ENCODE measurements at places on chromosomes 3 and 15.

- no peak for DNase-seq
Observed at GRCh38 chr3:190596349-190597285, 82.7 kb downstream of the IL1RAP start.

DNA sequence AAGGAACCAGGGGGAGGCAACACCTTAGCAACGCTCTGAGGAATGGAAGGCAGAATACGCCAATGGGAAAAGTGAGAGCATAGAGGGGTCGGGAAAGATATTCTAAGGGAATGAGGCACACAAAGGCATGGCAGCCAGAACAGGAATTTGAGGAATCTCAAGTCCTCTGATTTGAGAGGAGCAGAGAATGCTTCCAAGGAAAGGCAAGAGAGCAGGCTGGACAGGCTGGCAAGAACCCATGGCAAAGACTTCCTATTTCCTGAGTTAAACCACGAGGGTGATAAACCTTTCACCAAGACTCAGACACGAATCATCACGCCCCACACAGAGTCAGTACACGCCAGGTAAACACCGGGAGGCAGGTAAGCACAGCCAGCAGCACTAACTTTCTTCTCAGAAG, 109.8 kb downstream of the IGF2BP2 start:
- DNase-seq: no peak

GRCh38 chr3:46082849-46083248, 55.6 kb upstream of the XCR1 start:
- DNase-seq: no peak

DNA sequence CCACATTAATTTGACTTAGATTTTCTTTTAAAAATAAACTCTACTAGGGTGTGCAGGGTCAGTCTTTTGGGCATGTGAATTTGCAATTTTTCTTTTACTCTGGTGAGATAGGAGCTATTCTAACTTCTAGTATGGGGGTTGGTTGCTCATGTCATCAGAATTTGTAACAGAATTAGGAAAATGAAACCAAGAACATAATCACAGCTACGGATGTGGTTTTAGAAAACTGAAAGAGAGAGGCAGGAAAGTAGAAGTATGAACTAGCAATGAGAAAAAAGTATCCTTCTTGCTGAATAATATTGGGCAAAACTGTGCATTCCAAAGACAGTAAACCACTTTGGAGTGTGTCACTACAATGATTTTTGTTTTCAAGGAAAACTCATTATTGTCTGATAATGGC, 43.3 kb downstream of the ADPGK start:
- no peak for DNase-seq

- DNase-seq: peak; percentile 12
Observed at GRCh38 chr3:67384760-67385397, 269.5 kb downstream of the SUCLG2 start.

GRCh38 chr3:197692641-197693040, 44.1 kb downstream of the RUBCN start:
- no peak for DNase-seq

- DNase-seq: no peak
Observed at GRCh38 chr3:61032991-61033390, 218.3 kb downstream of the FHIT start.

GRCh38 chr3:37963016-37963415, 27.6 kb upstream of the VILL start:
- DNase-seq: no peak

DNA sequence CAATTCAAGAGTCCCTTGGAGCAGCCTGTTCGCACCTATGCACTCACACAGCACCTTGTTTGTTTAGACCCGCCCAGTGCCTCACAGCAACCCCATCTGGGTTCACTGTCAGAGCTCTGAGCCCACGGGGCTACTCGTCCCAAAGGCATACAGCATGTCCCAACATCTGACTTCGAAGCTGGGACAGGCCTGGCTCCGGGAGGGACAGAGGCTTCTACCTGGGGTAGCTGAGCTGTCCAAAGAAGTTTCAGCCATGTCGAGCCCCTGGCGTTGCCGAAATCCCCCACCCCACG, 28.6 kb upstream of the CYP11A1 start:
- DNase-seq: no peak

DNA sequence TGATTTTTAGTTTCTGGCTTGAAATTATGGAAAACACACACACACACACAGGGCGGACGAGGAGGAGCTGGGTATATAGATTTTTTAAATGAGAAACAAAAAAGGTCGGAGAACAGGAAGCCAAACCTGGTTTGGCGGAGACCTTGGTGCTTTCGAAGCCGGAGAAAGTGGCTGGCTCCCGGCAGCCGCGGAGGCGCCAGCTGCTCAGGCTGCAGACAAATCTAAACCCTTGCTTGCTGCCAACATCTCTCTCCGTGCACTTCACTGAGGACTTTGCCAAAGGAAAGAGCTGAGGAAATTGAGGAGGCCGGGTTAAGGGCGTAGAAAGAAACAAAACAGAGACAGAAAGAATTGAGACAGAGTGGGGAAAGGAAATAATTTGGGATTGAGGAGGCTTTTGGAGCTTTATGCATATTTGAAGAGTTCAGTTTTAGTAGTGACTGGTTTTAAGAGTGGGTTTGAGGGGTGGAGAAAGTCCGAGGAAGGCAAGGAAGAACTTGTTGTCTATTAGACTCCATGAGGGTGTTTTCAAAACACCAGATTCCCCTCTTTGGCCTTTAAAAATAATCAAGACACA, 2.2 kb downstream of the ZIC1 start:
- no peak for DNase-seq

- no peak for DNase-seq
Observed at GRCh38 chr3:24154013-24154695, 209.1 kb downstream of the NR1D2 start.

- DNase-seq: no peak
Observed at GRCh38 chr15:70095408-70096214, 2.1 kb downstream of the TLE3 start.

- DNase-seq: no peak
Observed at GRCh38 chr15:25408428-25408827, 30.4 kb downstream of the UBE3A start.

GRCh38 chr3:29275309-29275708, 5.6 kb upstream of the RBMS3 start:
- DNase-seq: peak; percentile 54

DNA sequence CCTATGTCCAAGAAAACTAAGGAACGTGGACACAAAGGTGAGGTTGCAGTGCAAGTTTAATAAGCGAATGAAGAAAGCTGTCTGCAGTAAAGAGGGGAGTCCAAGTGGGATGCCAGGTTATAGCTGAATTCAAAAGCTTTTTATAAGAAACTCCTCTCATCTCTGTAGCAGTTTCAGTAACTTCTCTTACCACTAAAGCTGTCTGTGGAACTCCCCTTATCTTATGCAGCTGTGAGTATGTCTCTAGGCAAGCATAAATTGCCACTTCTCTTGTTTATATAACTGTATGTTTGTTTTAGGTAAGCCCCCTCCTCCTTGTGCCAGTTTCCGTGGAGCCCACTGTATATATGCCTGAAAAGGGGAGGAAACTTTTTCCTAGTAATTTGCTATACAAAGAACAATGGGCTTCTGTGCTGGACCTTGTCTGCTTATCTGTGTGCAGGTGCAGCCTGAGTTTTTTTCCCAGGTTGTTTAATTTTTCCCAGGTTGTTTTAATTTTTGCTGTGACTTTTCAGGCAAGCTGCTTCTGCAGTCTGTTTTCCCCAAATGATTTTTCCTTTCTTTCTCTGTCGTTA, 875.1 kb upstream of the EPHA6 start:
- DNase-seq: no peak

DNA sequence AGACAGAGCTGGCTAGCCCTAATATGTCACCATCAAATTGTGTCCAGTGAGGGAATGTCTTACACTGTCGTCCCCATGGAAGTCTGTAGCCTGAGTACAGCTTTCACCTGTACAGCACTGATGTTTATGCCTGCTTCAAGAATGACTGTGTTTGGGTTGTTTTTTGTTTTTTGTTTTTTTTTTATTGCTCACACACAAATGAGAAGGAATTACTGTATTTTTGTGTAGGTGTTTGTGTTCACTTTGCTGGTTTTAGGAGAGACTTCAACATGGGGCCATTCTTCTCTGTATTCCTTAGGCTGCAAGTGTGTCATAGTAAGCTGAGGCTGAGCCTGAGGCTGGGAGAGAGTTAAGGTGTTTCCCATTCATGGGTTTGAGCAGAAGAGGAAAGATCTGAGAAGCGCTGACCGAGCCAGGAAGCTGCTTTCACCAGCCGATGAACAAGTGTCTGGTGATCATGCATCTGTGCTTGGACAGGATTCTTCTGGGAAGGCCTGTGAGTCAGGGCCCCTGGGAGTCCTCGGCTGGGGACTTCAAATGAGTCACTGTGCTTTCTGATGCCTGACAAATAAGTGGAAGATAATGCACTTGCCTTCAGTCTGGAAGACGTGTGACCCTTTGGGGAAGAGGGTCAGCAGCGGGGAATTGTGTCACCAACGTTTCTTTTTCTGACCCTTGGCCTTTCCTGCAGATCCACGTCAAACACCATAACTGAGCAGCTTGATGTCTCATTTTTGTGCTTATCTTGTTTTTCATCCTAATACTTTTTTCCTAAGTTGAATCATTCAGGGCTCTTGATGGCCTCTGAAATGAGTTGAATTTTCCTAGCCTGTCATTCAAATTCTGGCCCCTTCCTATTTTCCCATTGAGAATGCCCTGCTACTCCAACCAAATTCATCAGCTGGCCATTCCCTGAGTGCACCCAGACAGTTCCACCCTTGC, 36.7 kb upstream of the ZBTB38 start:
- peak; percentile 52 for DNase-seq

GRCh38 chr3:179967622-179968021, 69.1 kb downstream of the PEX5L start:
- DNase-seq: no peak

- no peak for DNase-seq
Observed at GRCh38 chr3:133943031-133943535, 47.4 kb upstream of the RAB6B start.

GRCh38 chr15:78087951-78088772, 4.2 kb upstream of the SH2D7 start:
- no peak for DNase-seq

GRCh38 chr3:804211-804610, 288.6 kb upstream of the CNTN6 start:
- no peak for DNase-seq

Measured in AG09319 (cell line).